ENCODE measurements at places on chromosomes 2 and 18.

DNA sequence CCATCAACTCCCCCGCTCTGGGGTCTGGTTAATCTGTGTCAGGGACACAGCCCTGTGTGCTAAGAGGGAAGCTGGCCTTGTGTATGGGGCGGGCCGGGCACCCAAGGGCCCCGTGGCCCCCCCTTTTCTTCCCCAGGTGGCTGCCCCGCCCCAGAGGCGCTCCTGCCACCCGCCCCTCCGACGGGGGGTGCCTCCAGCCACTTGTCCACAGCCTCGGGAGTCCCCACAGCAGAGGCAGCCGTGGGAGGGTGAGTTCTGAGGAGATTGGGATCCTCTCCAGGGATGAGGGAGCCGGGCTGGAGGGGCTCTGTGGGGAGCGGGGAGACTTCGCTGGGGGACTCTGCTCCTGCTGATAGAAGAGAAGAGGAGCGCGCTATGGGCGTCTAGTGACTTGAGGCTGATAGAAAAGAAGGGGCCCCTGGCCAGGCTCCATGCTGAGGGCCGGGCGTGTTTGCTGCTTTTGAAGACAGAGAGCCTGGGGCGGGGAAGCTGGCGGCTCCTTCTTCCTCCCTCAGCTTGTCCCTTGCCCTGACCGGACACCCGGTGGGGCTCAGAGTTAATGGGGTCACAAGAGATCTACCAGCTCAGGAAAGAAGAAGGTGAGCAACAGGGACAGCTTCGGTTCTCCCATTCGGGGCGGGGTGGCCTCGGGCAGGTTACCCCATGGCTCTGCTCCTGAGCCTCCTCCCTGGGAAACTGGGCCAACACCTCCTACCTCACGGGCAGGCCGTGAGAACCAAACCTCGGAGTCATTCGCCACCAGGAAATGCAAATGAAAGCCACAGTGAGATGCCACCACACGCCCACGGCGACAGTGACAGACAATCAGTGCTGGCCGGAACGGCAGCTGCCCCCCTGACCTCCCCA, 89.4 kb upstream of the TAF1B start:
- no peak for DNase-seq

GRCh38 chr2:213261715-213262114, 22.5 kb upstream of the SPAG16 start:
- no peak for DNase-seq

GRCh38 chr2:205364261-205364660, 318.0 kb upstream of the NRP2 start:
- no peak for DNase-seq

GRCh38 chr2:23566241-23567142, 181.5 kb downstream of the KLHL29 start:
- no peak for DNase-seq

- no peak for DNase-seq
Measured at GRCh38 chr18:78781601-78781960, 198.0 kb upstream of the SALL3 start.

- no peak for DNase-seq
Measured at GRCh38 chr2:199862788-199863187, 11.8 kb upstream of the FTCDNL1 start.

GRCh38 chr2:240250150-240250984, 109.9 kb upstream of the OTOS start:
- no peak for DNase-seq

DNA sequence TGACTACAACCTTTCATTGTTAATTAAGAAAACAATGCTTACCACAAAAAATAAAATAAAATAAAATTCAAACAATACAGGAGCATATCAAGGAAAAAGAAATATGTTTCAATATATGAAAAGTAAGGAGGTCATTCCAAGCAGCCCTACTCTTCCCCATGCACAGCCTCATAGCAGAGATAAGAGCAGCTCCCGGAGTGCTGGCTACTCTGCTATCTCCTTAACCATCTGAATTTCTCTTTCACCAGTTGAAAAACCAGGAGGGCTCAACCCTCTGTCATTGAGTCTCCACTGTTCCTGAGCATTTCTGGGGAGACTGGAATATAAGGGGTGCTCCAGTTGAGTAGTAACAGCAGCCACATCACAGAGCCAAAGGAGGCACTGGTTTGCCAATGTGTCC, 201.4 kb downstream of the TCF4 start:
- no peak for DNase-seq

DNA sequence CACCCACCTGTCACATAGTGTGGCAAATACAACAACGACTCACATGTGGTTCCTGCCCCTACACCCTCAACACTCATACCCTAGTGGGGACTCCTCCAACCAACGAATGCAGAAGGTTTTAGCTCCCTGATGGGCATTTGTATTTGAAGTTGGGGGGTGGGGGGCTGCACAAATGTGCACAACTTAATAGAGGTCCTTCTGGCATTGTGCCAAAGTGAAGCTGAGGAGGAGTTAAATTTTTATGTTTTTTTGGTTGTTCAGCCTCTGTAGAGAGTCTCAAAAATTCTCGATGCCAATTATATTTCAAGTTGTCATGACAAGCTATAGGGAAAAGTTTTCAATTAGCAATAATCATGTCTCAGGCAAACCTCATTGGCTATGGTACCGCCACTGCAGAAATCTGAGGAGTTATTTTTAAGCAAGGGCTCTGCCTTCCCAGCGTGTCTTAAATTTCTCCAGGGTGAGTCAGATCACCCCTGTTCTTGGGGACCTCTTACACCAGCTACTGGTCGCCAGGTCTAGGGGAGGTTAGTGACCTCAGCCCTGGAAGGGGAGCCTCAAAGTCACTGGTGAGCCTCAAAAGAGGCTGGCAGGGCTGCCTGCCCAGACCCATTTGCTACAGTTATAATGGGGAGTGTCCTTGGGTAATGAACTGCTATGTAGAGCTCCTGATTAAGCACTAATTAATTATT, 102.7 kb upstream of the TAF1B start:
- no peak for DNase-seq

DNA sequence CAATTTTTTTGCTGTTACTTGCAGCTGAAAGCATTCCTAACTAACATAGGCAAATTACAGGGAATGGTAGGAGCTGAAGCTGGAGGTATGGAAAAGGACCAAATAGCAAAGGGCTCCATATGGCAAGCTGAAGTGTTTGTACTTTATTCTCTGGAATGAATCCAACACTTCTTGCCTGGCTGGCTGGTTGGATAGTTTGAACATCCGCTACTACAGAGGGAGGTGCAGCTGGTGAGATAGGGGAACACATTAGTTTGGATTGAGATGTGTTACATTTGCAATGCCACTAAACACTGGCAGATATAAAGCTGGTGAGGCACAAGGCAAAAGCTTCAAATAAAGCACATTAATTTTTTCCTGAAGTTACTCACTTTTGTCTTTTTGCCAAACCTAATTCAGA, 291.5 kb downstream of the SP3 start:
- DNase-seq, result no peak

DNA sequence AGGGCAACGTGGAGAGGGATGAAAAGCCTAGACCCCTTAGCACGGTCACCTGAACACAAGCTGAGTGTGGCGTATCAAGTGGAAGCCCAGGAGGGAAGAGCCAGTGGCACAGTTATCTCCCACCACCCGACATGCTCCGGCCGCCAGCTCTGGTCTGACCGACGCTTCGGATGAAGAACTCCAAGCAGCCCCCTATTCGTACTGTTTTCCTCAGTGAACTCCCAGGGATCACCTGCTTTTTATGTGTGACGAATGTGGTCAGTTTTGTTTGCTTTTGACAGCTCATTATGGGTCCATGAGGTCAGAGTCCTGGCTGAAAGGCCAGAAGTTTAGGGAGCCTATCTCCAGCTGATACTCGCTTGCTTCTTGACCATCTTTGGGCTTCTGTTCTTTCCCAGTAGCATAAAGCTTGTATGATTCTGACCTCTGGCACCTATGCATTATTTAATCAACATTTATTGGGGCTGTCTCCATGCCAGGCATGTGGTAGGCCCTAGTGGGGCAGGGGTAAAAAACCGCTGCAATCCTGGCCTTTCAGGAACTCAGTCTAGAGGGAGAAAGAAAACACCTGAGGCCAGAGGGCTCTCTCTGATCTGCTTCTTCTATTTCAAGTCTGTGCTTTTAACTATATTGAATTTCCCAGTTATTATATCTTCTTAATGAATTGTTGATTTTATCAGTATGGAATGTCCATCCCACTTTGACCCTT, 33.0 kb upstream of the MRPL33 start:
- no peak for DNase-seq

DNA sequence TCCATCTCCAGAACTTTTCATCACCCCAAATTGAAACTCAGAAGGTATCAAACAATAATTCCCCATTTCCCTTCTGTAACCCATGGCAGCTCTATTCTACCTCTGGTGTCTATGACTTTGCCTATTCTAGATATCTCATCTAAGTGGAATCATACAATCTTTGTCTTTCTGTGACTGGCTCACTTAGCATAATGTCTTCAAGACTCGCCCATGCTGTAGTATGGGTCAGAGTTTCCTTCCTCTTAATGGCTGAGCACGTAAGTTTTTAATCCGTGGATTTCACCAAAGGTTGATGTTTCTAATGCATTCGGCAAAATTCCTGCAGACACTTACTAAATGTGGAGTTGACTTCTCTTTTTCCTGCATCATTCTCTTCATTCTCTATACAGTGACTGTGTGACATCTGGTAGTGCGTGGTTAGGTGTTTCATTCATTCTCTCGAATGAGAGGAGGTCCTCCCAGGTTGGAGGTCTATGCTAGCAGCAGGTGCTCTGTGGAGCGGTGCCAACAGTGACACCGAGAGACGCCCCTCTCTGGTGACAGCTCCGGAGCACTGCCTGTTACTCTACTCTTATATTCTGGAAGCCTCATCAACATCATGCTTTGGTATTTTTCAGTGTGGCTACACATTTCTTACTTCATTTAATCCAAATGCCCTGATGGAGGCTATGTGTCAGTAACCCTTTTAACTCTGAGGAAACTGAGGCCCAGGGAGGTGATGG, 50.1 kb downstream of the ATOH8 start:
- DNase-seq, result no peak

GRCh38 chr18:35835833-35836232, 136.6 kb upstream of the RMP24 start:
- no peak for DNase-seq

DNA sequence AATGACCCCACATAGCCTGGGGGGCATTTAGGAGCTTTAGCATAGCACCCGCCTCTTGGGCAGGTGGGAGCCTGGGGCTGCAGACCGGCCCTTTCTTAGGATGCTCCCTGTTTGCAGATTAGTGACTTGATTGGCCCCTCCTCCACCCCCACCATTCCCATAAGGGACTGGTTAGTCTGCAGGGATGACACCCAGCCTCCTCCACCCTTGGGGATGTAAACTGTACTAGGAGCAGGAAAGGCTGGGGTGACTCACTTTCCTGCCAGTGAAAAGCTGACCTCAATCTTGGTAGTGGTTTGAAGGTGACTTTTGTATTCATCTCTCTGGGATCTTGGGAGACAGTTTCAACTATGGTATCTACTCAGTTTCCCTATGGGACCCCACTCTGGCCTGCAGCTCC, 24.2 kb downstream of the CTIF start:
- no peak for DNase-seq

- DNase-seq, result no peak
Measured at GRCh38 chr18:45837283-45838070, 12.0 kb downstream of the SIGLEC15 start.

GRCh38 chr2:156537141-156537540, 101.0 kb downstream of the GPD2 start:
- no peak for DNase-seq

- no peak for DNase-seq
Measured at GRCh38 chr2:241489088-241489487, 19.3 kb downstream of the STK25 start.

DNA sequence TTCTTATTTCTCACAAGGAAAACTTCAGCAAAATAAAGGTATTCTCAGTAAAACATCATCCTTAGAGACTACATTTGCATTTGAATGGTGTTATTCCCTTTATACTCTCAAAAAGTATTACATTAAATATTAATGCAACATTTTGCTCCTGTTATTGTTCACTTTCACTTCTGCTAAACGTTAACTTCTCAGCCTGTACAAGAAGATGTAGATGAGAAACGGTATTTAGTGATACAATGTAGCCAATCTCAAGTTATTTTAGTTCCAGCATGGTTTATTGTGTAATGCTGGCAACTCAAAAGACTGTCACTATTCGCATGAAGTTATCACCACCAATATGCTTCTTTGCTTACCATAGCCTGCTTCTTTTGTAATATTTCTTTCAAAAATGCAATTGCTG, 514.1 kb downstream of the CPS1 start:
- no peak for DNase-seq

- no peak for DNase-seq
Measured at GRCh38 chr18:57771193-57771592, 31.9 kb downstream of the ATP8B1 start.

DNA sequence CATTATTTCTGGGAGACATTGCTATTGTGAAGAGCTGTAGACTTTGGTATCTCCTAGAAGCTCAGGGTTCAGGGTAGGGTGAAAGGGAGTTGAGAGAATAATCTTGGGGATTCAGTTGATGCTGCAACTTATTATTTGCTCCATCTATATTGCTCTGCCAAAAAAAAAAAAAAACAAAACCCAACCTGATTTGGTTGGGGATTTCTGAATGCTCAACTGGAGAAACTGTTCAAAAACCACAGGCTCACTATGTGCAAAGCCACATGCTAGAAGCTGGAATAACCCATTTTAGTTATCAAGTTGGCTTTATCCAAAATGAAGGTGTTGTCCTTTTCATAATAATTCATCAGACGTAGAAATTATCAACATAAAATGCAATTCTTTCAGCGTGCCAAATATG, 309.1 kb downstream of the TGIF1 start:
- DNase-seq, result no peak

DNA sequence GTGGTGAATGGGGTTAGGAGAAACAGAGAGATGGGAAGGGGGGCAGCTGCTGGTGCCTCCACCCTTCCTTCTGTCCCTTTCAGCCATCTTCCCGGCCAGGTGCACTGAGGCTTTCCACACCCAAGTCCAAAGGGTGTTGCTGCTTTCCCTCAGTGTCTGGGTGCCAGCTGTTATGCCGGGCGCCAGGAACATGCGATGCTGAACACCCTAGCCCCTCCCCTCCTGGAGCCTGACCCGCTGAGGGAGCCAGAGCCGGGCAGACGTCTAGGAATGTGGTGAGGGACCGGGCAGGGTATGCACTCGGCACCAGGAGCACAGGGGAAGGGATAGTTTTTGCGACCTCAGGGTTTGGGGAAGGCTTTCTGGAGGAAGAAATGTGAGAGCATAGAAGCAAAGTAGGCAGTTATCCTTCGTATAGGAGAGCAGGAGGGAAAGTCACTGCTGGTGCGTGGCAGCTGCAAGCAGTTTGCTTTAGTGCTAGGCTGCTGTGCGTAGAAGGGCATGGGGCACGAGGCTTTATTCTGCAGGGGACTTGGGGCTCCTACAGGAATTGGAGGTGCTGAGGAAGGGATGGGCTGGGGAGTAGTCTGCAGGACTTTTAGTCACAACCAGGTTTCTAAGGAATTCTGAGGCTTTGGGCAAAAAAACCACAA, 147.7 kb downstream of the TSN start:
- no peak for DNase-seq

GRCh38 chr2:148021886-148022285, 995 bp downstream of the MBD5 start:
- no peak for DNase-seq

- DNase-seq, result no peak
Measured at GRCh38 chr2:157784823-157785175, 91.3 kb downstream of the ACVR1 start.

Data from omental fat pad (tissue), 4 donors.